Common myeloid progenitor, CD34-positive (primary cell): ENCODE measurements at places on chromosomes 16 and 17.
A peak's percentile ranks its signal among the peaks of the same experiment; 100 is the strongest.

GRCh38 chr16:11901091-11901490 lies 14.7 kb downstream of the GSPT1 start:
- DNase-seq = no peak

GRCh38 chr17:1413281-1413791 lies 13.3 kb upstream of the YWHAE start:
- DNase-seq = no peak

DNA sequence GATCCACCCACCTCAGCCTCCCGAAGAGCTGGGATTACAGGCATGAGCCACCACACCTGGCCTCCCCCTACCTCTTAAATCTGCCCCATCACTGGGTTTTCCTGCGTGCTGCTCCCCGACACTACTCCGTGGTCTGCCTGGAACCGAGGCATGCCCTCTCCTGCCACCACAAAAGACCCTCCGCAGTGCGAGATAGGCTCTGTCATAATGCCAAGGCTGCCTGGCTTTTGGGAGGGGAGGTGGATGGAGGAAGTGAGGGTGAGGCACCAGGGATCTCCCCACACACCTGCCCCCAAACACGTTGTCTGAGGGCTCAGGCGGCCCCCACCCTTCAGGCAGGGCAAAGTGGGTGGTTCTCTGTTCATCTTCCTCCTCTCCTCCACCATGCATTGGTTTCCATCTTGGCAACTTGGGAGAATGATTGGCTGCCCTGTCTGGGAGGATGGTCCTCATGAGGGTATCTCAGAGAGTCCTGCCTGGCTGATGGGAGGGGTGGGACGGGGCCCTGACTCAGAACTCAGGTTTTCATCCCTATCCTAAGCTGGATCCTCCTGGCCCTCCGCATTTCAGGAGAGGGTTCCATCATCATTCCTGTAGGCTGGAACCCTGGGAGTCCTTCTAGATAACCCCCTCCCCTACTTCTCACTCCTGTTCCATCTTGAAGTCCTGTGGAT lies 23.2 kb downstream of the IGFBP4 start:
- no peak for DNase-seq

- peak; percentile 96 for DNase-seq
Observed at GRCh38 chr16:89505204-89506112, 2.7 kb upstream of the SPG7 start.

GRCh38 chr16:30623536-30624283 lies 13.5 kb upstream of the ZNF689 start:
- peak; percentile 70 for DNase-seq

DNA sequence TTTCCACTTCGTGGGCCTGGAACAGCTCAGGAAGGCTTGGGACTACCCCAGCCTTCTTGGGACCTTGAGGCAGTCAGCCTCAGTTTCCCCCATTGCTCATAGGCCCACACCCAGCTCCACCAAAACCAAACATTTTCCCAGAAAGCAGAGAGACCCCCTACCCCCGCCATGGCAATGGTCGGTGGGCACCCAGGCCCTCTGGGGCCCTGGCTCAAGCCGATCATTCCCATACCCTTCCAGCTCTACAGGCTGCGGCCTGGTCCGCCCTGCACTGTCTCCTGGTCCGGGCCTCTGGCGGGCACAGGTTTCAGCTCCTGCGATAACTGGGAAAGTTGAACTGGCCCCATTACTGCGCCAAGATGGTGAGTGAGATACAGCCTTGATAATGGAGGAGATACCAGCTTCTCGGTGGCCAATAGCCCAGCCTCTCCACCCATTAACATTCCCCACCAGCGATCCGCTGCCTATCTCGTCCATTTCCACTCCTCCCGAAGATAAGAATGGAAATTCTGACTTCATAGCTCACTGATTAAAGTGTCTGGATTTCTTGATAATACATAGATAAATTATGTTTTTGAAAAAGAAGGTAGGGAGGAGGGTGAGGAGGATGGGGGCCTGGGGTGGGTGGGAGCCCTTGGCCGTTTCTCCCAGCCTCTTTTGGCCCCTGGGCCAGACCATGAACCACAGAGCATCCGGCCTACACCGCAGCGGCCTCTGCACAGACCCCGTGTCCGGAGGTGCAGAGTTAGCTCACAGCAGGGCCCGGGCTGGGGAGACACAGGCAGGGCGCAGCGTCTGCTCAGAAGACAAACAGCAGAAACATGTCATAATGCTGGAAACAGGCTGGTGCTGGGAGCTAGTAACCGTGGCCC lies 11.6 kb downstream of the ZFPM1 start:
- DNase-seq = peak; percentile 67

DNA sequence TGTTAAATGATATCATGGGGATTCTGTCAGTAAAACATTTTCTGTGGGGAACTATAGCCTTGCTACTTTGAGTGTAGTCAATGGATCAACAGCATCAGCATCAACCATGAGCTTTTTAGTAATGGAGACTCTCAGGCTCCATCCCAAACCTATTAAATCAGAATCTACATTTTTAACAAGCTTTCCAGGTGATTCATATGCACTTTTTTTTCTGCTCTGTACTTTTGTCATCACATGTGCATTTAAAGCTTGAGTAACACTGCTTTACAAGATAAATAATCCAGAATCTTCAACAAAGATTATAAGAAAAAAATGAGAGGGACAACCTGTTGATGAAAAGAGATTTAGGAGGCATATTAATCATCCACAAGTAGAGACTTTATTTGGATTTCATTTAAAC lies 23.5 kb downstream of the NUP93 start:
- DNase-seq = no peak

- no peak for DNase-seq
Observed at GRCh38 chr17:55652825-55653224, 69.8 kb downstream of the TMEM100 start.

DNA sequence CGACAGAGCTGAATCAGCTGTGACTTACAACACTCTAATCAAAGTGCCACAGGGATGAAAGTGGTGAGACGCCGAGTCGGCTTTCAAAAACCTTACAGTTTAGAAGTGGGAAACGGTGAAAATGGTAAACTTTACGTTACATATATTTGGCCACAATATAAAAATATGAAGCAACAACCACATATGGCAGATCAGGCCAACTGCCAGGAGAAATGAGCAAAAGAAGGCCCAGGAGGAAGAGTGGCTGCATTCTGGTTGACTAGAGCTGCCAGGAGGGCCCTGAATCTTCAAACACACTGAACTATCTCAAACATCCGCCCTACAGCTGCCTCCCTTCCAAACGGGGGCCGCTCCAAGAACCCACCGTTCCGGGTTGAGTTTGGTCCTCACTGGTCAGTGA lies 56.3 kb downstream of the MRM3 start:
- no peak for DNase-seq

GRCh38 chr17:28426081-28426519 lies 20.1 kb upstream of the SLC46A1 start:
- DNase-seq = peak; percentile 13

GRCh38 chr17:81964081-81964849 lies 3.3 kb upstream of the NOTUM start:
- DNase-seq = no peak

GRCh38 chr17:2192367-2193057 lies 111.1 kb downstream of the SMG6 start:
- DNase-seq = peak; percentile 99
